ENCODE measurements at places on chromosomes 4 and X. TPM values are rescaled to one million over a fixed set of nuclear protein-coding genes. Genes with fewer than 3 reads are reported as not detected.
A peak's percentile ranks its signal among the peaks of the same experiment; 100 is the strongest.

DNA sequence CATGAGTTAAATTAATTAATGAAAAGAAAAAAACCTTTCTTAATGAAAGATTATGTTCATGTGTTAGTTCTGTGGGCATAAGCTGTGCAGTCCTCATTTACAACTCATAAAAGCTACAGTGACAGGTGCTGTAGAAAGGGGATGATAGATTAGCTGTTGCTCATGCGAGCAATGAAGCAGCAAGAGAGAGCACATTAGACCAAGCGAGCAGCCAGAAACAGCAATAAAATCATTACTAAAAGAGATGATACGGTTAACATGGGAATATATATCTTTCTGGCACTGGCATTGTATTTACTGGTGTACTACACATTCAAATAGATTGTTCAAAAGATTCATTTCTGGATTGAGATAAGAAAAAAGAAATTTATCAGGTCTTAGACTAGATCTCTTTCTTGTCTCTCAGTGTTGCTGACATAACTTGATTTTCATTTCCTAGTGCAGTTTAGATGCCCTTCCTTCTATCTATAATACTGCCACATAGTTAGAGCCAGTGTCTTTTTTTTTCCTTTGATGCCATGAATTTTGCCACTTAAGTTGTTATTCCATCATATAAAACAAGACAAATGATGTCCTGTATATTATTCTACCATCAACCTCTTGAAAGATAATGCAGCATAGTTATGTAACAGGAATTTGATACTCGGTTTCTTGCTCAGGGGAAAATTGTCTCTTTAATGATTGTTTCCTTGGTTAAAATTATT, 164.6 kb downstream of the BANK1 start:
- no peaks in the 10 kb centered on the region for H3K36me3 ChIP-seq
- H3K4me3 ChIP-seq, result no peak overlapping the region
- no peaks in the 10 kb centered on the region for H3K27me3 ChIP-seq
- DNase-seq, result no peak
- no peak overlapping the region for H3K27ac ChIP-seq

- H3K4me1 ChIP-seq, result peaks cover 4% of the 10 kb centered on the region
- no peak overlapping the region for H3K27ac ChIP-seq
- DNase-seq, result no peak
- no peak overlapping the region for H3K4me3 ChIP-seq
- H3K36me3 ChIP-seq, result peaks cover 85% of the 10 kb centered on the region
Observed at GRCh38 chr4:2497931-2498330, 29.0 kb downstream of the RNF4 start.

DNA sequence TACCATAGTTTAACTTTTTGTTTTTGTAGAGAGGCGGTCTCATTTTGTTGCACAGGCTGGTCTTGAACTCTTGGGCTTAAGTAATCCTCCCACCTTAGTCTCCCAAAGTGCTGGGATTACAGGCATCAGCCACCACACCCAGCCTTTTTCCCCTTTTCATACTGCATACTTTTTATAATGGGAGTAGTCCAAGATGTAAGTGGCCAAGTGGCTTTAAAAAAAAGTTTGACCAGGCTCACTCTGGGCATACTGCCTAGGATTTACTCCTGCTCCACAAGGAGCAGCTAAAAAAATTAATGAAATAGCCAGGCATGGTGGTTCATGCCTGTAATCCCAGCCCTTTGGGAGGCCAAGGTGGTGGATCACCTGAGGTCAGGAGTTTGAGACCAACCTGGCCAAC, 6.0 kb downstream of the GRSF1 start:
- H3K27ac ChIP-seq, result no peak overlapping the region
- H3K27me3 ChIP-seq, result no peaks in the 10 kb centered on the region
- DNase-seq, result no peak
- peaks cover 68% of the 10 kb centered on the region for H3K36me3 ChIP-seq

DNA sequence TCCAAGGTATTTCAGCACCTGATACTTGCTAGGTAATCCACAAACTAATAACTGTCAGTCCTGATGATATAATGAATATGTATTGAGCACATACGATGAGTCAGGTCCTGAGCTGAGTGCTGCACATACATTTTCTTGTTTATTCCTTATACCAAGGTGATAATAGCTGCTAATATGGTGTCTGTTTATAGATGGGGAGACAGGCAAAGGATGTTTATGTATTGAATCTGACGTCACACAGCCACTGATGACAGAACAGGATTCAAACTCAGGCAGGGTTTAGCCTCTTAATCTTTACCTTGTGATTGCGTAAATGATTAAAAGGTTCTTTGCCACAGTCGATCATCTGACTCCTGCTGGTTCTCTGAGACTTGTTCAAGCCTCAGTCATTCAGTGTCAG, 609.9 kb upstream of the CPEB2 start:
- H3K27me3 ChIP-seq, result no peaks in the 10 kb centered on the region
- DNase-seq, result no peak
- no peaks in the 10 kb centered on the region for H3K4me1 ChIP-seq

DNA sequence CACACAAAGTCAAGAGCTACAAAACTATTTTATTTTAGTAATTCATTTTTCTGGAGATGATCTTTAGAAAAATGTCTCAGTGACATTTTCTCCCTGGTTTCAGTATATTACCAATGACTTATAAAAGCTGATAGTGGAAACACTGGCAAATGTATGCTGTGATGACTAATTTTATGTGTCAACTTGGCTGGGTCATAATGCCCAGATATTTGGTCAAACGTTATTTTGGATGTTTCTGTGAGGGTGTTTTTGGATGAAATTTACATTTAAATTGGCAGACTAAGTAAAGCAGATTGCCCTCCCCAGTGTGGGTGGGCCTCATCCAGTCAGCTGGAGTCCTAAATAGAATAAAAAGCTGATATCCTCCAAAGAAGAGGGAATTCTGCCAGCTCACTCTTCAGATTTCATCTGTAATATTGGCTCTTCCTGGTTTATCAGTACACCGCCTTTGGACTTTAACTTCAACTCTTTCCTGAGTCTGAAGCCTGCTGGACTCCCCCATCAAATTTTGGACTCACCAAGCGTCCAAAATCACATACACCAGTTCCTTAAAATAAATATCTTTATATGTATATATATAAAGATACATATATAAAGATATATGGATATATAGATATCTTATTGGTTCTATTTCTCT, 31.2 kb upstream of the RAB40A start:
- H3K4me1 ChIP-seq, result no peaks in the 10 kb centered on the region
- no peaks in the 10 kb centered on the region for H3K36me3 ChIP-seq
- no peak for DNase-seq

- no peaks in the 10 kb centered on the region for H3K36me3 ChIP-seq
- H3K27me3 ChIP-seq, result no peaks in the 10 kb centered on the region
- H3K27ac ChIP-seq, result no peak overlapping the region
- no peaks in the 10 kb centered on the region for H3K4me1 ChIP-seq
- no peak overlapping the region for H3K4me3 ChIP-seq
Observed at GRCh38 chrX:130771230-130771629, 131.8 kb downstream of the ENOX2 start.

EVC2 gene
- total RNA-seq, result 3.5 TPM

GRCh38 chr4:159018062-159018629, 84.7 kb upstream of the RAPGEF2 start:
- no peaks in the 10 kb centered on the region for H3K36me3 ChIP-seq
- DNase-seq, result peak; percentile 47
- no peak overlapping the region for H3K4me3 ChIP-seq
- no peaks in the 10 kb centered on the region for H3K4me1 ChIP-seq
- no peak overlapping the region for H3K27ac ChIP-seq
- H3K27me3 ChIP-seq, result no peaks in the 10 kb centered on the region

- no peak overlapping the region for H3K27ac ChIP-seq
- no peaks in the 10 kb centered on the region for H3K36me3 ChIP-seq
- no peaks in the 10 kb centered on the region for H3K27me3 ChIP-seq
- DNase-seq, result no peak
- no peak overlapping the region for H3K4me3 ChIP-seq
- H3K4me1 ChIP-seq, result no peaks in the 10 kb centered on the region
Observed at GRCh38 chr4:15575966-15576365, 79.2 kb downstream of the FBXL5 start.

GRCh38 chr4:5142726-5143125, 91.4 kb downstream of the STK32B start:
- no peak overlapping the region for H3K4me3 ChIP-seq
- no peaks in the 10 kb centered on the region for H3K4me1 ChIP-seq
- no peak overlapping the region for H3K27ac ChIP-seq
- peak; percentile 55 for DNase-seq

DNA sequence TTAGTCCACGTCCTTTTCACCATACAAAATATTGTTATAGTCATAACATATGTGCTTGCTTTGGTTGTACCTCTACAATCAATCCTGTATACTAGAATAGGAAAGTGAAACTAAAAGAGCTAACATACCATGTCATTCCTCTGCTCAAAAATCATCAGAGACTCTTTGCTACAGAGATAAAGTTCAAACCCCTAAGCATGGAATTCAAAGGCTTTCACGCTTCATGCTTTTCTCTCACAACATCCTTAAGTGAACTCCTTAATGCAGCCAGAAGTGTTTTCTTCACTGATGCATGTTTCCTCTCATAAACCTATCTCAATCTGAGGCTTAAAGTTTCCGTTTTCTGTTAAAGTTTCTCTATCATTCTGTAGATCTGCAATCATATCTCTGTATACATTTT, 744.6 kb upstream of the IGFBP7 start:
- no peaks in the 10 kb centered on the region for H3K27me3 ChIP-seq
- no peaks in the 10 kb centered on the region for H3K36me3 ChIP-seq
- H3K4me1 ChIP-seq, result no peaks in the 10 kb centered on the region
- H3K4me3 ChIP-seq, result no peak overlapping the region
- H3K27ac ChIP-seq, result no peak overlapping the region

GRCh38 chr4:122783301-122784215, 43.1 kb upstream of the FGF2 start:
- no peak overlapping the region for H3K4me3 ChIP-seq
- DNase-seq, result no peak
- no peaks in the 10 kb centered on the region for H3K27me3 ChIP-seq
- H3K27ac ChIP-seq, result no peak overlapping the region

DNA sequence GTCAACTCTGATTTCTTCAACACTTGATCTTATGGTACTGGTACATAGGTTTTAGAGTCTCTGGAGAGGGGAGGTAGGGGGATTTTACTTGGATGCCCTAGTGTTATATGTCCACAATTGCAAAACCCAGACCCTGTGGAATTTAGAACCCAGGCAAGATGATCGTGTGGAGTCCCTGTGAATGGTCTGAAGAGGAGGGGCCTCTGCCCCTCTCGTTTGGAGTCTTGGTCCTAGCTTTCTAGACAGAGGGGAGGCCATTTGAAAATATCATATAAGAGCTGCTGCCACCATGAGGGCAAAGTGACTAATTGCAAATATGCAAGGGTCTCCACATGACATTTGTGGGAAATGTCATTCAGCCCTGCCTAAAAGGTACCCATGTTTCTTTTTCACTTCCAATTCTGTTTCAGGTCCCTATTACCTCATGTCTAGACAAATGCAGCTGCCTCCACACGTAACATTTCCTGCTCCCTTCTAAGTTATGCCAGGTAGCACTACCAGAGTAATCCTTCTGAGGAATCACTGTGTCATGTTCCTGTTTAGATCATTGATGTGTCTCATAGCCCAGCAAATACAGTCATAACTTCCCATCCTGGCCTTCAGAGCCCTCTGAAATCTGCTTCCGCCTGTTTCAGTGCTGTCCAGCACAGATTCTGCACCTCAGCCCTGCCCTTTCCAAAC, 126.8 kb downstream of the KLHL8 start:
- no peaks in the 10 kb centered on the region for H3K36me3 ChIP-seq
- H3K27me3 ChIP-seq, result no peaks in the 10 kb centered on the region
- H3K27ac ChIP-seq, result peak overlapping the region; percentile 6
- no peak for DNase-seq
- H3K4me3 ChIP-seq, result no peak overlapping the region
- H3K4me1 ChIP-seq, result peaks cover 5% of the 10 kb centered on the region

GRCh38 chrX:16869393-16870094, 618 bp downstream of the RBBP7 start:
- H3K4me3 ChIP-seq, result peak overlapping the region; percentile 84
- H3K36me3 ChIP-seq, result no peaks in the 10 kb centered on the region
- H3K27ac ChIP-seq, result peak overlapping the region; percentile 93
- DNase-seq, result peak; percentile 40
- H3K27me3 ChIP-seq, result no peaks in the 10 kb centered on the region
- peaks cover 5% of the 10 kb centered on the region for H3K4me1 ChIP-seq

- H3K36me3 ChIP-seq, result no peaks in the 10 kb centered on the region
- H3K27me3 ChIP-seq, result no peaks in the 10 kb centered on the region
- no peak overlapping the region for H3K27ac ChIP-seq
- no peaks in the 10 kb centered on the region for H3K4me1 ChIP-seq
- no peak for DNase-seq
- no peak overlapping the region for H3K4me3 ChIP-seq
Observed at GRCh38 chr4:78800965-78801364, 24.8 kb downstream of the BMP2K start.

SLC6A14 gene
- total RNA-seq, result not detected

DNA sequence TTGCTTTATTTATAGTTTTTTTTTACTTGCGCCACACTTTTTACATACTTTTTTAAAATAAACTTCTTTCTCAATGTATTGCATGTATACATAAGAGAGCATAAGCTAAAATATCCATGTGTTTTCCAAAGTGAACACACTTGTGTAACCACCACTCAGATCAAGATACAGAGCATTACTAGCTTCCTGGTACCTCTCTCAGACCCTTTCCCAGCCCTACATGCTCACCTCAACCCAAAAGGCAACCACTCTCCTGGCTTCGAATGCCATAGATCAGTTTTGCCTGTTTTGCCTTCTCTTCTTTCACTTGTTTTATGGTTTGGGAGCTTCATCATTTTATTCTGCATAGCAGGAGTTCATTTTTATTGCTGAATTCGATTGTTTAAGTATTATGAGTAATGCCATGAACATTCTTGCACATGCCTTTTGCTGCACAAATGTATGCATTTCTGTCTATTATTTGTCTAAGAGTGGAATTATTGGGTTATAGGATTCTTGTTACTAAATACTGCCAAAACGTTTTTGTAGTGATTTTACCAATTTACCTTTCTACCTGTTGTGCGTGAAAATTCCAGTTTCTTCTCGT, 45.9 kb upstream of the NUDT6 start:
- H3K36me3 ChIP-seq, result no peaks in the 10 kb centered on the region
- no peaks in the 10 kb centered on the region for H3K27me3 ChIP-seq
- no peak for DNase-seq
- H3K27ac ChIP-seq, result no peak overlapping the region

DNA sequence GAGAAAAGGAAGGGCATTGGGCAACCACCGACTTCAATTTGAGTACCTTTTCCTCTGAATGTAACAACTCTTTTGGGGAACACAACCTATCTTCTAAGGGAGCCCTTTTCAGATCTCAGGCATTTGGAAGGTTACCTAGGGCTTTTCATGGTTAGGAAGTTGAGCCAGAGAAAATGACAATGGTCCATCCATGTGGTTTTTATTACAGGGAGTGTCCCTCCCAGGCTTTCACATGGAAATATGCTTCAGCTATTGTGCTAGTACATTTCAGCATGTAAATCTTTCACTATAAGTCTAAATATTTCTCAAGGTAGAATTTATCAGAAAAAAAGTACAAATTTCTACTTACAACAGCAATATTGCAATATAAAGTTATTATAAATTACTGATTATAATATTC, 259.8 kb downstream of the IQCM start:
- no peaks in the 10 kb centered on the region for H3K4me1 ChIP-seq
- H3K27me3 ChIP-seq, result no peaks in the 10 kb centered on the region
- H3K4me3 ChIP-seq, result no peak overlapping the region
- no peaks in the 10 kb centered on the region for H3K36me3 ChIP-seq

- H3K4me3 ChIP-seq, result no peak overlapping the region
- no peak overlapping the region for H3K27ac ChIP-seq
- DNase-seq, result no peak
- peaks cover 7% of the 10 kb centered on the region for H3K4me1 ChIP-seq
- H3K36me3 ChIP-seq, result peaks cover 16% of the 10 kb centered on the region
Observed at GRCh38 chr4:105373324-105373723, 100.5 kb downstream of the PPA2 start.

Data from Peyer's patch (tissue), 4 donors.